ENCODE measurements at places on chromosomes 16 and 17.

DNA sequence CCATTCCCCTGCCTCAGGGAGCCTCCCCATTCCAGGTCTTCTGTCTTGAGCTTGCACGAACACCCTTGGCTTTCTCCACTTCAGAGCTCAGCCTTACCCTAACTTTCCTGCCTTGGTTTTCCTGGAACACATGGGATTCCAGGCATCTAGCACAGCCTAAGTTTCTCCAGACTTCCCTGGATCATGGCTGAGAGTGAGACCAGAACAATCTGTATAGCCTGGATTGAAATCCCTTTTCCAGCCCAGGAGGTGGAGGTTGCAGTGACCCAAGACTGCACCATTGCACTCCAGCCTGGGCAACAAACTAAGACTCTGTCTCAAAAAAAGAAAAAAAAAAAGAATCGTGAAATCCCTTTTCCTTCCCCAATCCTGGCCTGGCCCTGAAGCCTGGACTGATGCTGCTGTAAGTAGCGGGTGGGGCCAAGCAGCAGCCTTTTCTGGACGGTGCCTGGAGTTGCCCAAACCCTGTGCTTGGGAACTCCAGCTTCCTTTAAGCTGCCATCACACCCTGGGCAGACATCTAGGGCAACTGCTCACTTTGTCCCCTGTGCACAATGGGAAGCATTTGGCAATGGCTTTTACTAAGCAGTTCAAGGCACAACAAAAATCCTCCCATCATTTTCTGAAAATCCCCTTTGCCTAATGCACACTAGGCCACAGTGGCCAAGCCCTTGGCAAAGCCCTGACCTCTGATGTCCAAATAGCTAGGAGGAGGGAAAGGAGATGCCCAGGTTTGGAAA is 12.0 kb upstream of the SLC16A5 start:
- DNase-seq = no peak

- DNase-seq = no peak
These were observed 47.0 kb downstream of the TNFRSF13B start for GRCh38 chr17:16924696-16925440.

- DNase-seq = no peak
These were observed 3.5 kb upstream of the LCMT1 start for GRCh38 chr16:25108054-25108453.

- no peak for DNase-seq
These were observed 19.8 kb downstream of the JPH3 start for GRCh38 chr16:87621976-87622713.

Measured in epithelial cell of esophagus (primary cell).